ENCODE measurements at places on chromosomes 12 and 14.
A peak's percentile ranks its signal among the peaks of the same experiment; 100 is the strongest.

- DNase-seq = no peak
These were observed 350.7 kb downstream of the C12orf50 start for GRCh38 chr12:87678453-87678852.

- no peak for DNase-seq
These were observed 21.8 kb upstream of the RIN3 start for GRCh38 chr14:92491782-92492181.

DNA sequence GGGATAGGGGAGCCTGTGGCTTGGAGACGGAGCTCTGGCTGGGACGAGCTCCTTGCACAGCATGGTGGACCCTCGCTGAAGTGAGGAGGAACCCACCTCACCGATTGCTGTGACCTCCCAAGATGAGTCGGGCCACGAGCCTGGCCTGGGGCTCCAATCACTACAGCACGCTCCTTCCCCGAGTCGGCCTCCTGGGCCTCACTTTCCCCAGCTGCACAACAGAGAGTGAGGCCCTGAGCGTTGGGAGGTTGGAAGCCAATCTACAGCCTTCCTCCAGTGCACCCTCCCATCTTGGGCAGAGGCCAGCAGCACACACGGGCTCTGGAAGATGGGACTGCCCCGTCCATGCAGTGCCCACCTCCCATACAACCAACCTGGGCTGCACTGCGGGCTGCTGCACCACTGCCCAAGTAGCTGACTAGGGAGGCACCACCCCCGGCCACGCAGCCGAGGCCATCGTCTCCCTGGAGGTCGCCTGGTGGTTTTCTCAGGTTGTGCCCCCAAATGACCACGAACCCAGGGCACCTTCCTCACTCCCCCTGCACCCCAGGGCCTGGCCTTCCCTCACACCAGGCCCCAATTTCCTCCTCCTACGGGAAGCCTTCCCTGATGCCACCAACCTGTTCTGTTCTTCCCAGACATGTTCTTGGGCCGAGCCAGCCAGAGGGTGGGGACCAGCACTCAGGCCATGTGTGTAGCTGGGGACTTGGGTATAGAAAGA is 152.3 kb upstream of the C14orf180 start:
- no peak for DNase-seq

DNA sequence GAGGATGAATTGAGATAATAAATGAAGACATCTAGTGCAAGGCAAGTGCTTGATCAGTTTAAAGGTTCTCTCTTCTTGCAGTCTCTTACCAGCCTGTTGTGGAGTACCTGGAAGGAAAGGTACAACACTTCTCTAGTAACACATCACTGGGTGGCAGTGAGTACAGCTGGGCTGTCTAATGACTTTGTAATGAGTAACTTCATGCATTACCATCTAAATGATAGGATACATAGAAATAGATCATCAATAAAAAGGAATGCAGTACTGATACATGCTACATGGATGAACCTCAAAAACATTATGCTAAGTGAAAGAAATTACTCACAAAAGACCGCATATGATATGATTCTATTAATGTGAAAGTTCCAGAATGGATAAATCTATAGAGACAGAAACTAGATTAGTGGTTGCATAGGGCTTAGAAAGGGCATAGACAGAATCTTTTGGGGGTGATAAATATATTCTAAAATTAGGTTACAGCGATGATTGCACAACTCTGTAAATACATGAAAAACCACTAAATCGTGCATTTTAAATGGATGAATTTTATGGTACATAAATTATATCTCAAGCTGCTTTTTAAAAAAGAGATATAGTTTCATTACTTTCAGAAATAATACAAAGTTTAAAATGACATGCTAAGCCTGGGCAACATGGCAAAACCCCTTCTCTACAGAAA is 224.4 kb downstream of the CHST11 start:
- no peak for DNase-seq

- peak; percentile 25 for DNase-seq
These were observed 17.7 kb upstream of the CCDC91 start for GRCh38 chr12:28172434-28173030.

GRCh38 chr14:103641161-103641560 is 12.2 kb downstream of the KLC1 start:
- DNase-seq = no peak

- no peak for DNase-seq
These were observed 3.8 kb downstream of the SIX4 start for GRCh38 chr14:60720391-60720790.

DNA sequence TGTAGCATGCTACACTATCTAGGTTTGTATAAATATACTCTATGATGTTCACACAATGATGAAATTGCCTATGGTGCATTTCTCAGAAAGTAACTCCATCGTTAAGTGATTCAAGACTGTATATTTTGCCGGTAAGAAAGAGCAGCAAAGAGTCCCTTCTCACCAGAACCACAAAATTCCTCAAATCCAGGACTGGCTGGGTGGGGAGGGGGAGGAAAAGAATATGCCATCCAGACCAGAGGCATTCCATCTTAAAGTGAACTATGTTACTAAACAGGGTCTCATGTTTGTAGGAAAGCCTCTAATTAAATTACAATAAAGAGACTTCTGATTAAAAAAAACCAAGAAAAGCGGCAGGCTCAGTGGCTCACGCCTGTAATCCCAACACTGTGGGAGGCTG is 11.5 kb downstream of the UBE2N start:
- no peak for DNase-seq

- DNase-seq = peak; percentile 54
These were observed 49.3 kb downstream of the NDUFA12 start for GRCh38 chr12:94954029-94954685.

DNA sequence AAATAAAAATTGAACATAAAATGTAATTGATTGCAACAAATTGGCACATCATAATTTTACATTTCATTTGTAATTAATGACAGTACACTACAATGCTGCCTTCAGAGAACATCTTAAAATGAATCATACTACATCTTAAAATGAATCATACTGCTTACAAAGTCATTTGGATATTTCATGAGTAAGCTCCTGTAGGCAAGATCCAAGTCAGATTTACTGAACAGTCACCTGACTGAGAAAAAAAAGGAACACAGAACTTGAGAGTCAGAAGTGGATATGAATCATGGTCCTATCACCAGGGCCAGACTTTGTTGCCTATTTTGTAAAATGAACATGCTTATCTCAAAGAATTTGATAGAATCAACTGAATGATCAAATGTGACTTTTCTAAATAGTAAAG is 32.7 kb upstream of the FBLN5 start:
- DNase-seq = no peak

- no peak for DNase-seq
These were observed 189.1 kb downstream of the BMP4 start for GRCh38 chr14:53767566-53767965.

DNA sequence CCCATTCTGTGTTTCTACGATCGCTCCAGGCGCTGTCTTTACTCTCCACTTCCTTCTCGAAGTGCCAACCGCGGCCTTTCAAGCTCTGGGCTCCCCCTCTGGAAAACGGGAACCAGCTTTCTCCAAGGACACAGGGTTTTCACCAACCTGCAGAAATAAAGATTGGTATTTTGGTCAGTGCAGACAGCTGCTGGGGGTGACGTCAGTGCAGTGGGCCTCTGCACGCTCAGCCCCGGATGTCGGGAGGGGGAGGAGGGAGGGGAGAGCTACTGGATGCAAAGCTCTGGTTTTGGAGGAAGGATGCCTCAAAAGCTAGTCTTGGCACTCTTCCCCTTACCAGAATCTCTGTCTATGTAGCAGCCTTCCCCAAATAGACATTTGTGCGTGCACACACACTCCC is 19.9 kb downstream of the HRK start:
- DNase-seq = peak; percentile 21

GRCh38 chr14:36857136-36857535 is 195.5 kb downstream of the PAX9 start:
- no peak for DNase-seq

GRCh38 chr14:28762955-28763326 is 3.6 kb upstream of the FOXG1 start:
- DNase-seq = no peak

GRCh38 chr12:27573972-27574371 is 50.0 kb downstream of the PPFIBP1 start:
- DNase-seq = no peak

DNA sequence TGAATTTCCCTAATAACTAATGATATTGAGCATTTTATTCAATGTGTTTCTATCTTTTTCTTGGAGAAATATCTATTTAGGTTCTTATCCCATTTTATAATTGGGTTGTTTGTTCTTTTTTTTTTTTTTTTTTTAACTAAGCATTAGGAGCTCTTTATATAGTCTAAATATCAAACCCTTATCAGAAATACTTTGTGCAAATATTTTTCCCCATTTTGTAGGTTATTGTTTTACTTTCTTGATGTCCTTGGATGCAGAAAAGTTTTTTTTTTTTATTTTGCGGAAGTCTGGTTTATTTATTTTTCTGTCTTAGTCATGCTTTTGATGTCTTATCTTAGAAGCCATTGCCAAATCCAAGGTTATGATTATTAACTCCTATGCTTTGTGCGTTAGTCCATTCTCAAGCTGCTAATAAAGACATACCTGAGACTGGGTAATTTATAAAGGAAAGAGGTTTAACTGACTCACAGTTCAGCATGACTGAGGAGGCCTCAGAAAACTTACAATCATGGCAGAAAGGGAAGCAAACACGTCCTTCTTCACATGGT is 434.3 kb upstream of the TBX3 start:
- no peak for DNase-seq

GRCh38 chr14:21025371-21026273 is 761 bp upstream of the NDRG2 start:
- peak; percentile 63 for DNase-seq

- no peak for DNase-seq
These were observed 1.4 kb upstream of the PDE3A start for GRCh38 chr12:20366776-20367409.

DNA sequence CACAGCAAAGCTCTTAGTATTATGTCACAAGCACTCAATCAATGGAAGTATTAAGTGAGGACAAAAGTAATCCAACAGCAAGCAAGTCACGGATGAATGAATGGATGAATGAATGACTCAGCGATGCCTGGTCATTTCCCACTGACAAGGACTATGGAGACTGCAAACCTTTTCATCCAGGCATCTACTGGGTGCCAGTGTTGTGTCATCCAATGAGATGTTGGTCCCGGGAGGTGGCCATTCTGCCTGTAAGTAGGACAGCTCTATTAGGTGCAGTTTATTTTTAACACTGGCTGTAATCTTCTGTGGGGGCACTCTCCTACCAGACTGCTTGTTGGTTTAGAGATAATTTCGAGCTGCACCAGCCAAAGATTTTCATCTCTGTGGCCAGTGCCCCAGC is 39.4 kb downstream of the STAB2 start:
- peak; percentile 59 for DNase-seq

GRCh38 chr12:51753980-51754675 is 94.4 kb downstream of the FIGNL2 start:
- DNase-seq = no peak

GRCh38 chr12:24565300-24565699 is 383.6 kb downstream of the BCAT1 start:
- DNase-seq = no peak

- DNase-seq = no peak
These were observed 18.7 kb downstream of the SART3 start for GRCh38 chr12:108542320-108542719.

DNA sequence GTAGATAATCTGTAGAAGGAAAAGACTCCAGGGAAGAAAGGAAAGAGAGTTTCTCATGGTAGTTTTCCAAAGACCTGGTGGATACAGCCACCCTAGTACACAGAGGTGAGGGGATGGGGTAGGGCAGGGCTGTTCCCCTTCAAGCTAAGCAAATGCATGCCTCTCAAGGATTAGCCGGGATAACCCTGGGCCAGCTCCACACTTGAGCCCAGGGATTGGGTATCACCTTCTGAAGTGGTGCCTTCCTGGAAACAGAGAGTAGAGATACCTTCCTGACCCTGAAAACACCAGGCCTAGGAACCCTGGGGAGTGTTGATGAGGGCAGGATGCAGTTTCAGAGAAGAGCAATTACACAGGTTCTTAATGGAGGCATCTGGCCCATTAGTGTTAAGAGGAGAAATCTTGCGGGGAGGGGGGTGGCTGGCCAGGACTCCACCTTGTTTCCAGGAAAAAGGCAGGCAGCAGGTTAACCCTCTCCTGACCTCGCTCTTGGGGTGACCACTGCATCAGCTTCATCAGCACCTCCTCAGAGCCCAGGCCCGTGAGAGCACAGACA is 106.9 kb upstream of the TMEM233 start:
- DNase-seq = no peak

DNA sequence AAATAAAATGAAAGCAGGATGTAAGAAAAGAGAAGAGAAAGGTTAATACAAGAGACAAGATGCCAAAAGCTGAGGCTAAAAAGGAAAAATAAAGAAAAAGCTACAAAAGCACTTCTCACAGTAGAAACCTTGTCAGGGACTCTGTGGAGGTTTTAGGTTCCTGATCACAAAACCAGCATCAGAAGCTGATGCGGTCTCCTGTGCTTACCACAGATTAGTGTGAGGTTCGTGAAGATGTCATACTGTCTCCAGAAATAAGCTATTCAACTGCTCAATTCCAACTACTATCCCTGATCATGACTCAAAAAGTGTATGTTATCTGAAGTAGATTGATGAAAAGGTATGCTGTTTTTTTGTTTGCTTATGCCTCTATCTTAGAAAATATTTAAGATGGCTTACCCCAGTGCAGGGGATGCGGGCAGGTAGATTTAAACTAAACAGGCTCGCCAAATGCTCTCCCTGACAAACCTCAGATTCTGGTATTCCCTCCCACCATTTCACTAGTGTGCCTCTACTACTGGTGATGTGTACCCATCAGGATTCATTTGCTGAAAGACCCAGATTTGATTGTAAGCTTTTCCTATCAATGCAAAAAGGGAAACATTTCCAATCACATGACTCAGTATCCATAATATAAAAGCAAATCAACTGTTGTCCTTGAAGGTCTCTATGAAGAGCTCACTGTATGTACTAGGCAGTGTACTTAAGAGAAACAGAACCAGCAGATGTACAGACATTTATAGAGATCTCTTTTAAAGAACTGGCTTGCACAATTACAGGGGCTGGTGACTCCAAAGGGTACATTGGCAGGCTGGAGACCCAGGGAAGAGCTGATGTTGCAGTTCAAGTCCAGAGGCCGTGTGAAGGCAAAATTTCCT is 169.5 kb upstream of the FOXN3 start:
- DNase-seq = no peak

GRCh38 chr12:52495389-52495788 is 2.3 kb upstream of the KRT6A start:
- DNase-seq = no peak

GRCh38 chr12:103947871-103948555 is 17.7 kb upstream of the TDG start:
- DNase-seq = no peak

DNA sequence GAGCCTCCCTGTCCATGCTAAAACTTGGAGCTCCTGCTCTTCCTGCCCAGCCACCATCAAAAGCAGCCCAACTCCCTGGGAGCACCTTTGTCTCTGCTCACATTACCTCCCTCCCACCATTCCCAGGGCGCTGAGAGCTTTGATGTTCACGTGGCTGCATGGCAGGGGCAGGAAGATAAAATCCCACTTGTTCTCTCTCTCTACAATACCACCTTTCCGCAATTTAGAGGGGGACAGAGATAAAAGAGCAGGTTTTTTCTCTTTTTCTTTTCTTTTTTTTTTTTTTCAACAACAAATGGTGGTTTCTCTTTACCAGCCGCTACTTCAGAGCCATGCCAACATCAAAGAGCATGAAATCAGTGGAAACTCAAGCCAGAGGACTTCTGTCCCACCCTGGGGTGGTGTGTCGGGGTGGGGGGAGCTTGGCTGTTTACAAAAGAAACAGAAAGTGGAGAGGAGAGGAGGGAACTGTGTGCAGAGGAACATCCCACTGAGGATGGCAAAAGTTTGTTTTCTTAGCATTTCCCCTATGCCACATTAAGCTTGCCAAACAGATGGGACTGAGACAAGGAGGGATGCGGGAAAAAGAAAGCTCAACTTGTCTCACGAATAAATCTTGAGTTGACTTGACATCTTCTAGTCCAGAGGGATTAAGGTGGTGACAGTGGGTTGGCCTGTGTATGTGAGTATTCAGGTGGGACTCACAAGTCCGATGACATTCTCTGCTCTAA is 103.7 kb upstream of the NUDT4 start:
- DNase-seq = no peak
